Activated effector memory CD4-positive, alpha-beta T cell treated with Interleukin-2 at 50 U/mL for 16 hours (primary cell): ENCODE measurements at places on chromosomes 4 and X.

DNA sequence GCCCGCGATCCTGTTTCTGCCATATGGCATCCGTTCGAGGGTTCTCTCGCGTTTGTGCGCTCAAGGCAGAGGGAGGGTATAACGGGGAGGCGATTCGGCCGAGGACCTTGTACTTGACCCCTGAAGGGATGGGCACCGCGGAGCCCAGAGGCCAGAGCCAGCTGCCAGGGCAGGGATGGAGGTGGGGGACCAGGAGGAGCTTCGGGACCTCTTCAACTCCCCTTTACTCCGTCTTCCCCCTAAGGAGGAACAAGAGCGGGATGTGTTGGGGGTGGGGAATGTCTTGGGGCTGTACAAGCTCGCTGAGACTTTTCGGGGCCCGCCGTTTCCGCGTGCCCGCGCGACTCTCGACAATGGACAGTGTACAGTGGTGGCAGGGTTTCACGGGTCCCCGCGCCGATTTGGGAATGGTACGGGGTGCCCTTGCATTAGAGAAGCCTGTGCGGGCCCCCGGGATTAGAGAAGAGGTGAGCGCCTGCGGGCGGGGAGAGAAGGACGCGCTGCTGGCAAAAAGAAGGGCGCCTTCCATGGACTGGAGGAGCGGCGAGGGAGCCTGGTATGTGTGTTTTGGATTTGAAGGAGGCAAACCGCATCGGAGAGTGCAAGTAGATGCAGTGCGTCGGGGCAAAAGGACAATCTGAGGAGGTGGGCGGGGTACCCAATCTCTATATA, 760 bp downstream of the UGT8 start:
- no peak for DNase-seq

DNA sequence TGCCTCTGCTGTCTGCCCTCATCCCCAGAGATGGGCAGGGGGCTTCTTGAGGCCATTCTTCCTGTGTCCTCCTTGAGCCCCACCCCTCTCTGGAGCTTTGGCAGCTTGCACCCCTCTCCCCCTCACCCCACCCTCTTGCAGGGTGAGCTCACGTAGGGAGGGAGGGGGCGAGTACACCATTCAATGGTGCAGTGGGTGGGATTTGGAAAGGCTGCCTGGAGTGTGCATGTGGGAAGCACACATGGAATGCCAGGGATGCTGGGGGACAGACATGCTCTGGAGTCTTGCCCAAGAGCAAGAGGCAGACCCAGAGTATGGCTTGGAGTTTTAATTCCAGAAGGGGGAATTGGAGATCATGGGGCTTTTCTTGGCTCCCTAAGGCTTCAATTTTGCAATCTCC, 5.6 kb downstream of the PAK3 start:
- DNase-seq, result no peak

DNA sequence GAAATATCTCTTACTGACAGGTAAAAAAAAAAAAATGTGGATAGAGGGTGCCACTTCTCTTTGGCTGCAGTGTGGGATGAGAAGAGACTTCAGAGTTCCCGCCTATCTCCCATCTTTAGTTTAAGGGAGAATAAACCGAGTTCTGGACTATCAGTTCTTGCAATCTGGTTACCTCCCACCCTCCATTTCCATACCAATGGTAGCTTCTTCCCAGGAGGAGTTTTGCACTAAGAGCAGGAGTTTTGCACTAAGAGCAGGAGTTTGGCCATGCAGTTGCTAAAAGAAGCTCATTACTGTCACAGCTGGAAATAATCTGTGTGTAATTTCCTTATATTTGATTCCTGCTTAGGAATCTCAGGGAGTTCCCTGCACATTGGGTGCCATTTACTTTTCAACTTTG, 10.8 kb upstream of the GUCY1B1 start:
- no peak for DNase-seq

- DNase-seq, result no peak
Measured at GRCh38 chr4:88398381-88398780, 19.7 kb downstream of the HERC6 start.

- DNase-seq, result no peak
Measured at GRCh38 chrX:149961572-149961971, 23.3 kb upstream of the EOLA2 start.

DNA sequence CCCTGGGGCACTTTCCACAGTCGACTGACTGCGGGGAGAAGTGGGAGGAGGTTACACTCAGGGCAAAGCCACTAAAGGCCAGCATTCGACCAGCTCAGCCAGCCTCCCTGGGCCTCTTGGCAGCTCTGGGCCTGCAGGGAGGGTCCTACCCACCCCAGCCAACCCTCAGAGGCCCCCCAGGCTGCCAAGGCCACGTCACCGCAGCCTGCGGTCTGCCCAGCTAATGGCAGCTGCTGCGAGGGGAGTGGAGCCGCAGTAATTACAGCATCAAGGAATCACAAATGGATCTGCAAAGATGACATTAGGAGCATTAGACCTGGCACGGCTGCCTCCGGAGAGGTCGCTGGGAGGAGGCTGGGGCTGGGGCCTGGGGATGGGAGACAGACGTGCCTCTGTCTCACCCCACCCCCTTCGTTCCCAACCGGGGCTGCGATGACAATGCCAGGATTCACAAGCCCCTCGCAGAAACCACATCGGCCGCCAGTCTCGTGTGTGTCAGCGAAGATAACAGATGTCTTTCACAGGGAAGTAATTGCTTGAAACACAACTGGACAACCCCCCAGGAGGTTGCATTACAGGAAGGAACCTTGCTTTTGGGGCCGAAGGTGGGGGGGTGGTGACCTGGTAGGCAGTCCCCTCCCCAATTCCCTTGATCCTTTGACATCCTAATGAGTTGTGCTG, 367.6 kb downstream of the BCOR start:
- no peak for DNase-seq

GRCh38 chr4:68011684-68012083, 48.4 kb upstream of the TMPRSS11A start:
- no peak for DNase-seq

DNA sequence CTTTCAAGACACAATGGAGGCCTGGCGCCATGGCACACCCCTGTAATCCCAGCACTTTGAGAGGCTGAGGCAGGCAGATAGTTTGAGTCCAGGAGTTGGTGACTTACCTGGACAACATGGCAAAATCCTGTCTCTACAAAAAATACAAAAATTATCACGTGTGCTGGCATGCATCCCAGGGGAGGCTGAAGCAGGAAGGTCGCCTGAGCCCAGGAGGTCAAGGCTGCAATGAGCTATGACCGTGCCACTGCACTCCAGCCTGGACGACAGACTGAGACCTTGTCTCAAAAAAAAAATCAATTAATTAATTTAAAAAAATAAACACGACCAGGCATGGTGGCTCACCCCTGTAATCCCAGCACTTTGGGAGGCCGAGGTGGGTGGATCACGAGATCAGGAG, 2.0 kb upstream of the CTPS2 start:
- no peak for DNase-seq

GRCh38 chr4:69066945-69067344, 29.3 kb upstream of the UGT2B7 start:
- no peak for DNase-seq

GRCh38 chr4:19346636-19347035, 905.1 kb upstream of the SLIT2 start:
- no peak for DNase-seq

DNA sequence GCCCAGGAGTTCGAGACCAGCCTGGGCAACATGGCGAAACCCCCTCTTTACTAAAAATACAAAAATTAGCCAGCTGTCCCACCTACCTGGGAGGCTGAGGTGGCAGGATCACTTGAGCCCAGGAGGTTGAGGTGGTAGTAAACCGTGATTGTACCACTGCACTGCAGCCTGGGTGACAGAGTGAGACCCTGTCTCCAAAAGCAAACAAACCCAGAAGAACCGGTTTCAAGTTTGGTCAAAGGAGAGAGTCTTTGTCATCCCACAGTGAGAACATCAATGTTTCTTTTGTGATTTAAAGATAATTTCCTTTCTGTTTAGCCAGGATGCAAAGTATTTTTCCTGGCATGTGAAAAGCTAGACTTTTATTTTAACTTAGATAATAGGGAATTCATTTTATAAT, 26.7 kb downstream of the PDK3 start:
- DNase-seq, result no peak

DNA sequence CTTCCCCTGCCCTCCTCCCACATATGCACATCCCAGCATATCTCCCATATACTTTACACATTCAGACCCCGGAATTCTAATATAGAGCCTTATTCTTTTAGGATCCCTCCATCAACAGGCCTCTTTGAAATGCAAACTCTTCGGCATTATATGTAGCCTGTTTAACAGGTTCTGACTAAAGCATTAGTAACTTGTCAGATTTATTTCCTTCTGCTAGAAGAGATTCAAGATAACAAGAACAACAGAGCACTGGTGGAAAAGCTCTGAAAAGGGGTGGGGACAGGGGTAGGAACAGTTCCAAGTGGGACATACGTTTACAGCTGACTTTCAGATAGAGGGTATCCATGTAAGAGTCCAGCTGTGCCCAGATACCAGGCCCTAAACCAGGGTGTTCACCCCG, 31.7 kb upstream of the PRPS1 start:
- no peak for DNase-seq

- no peak for DNase-seq
Measured at GRCh38 chrX:21741869-21742701, 15.8 kb downstream of the SMPX start.

DNA sequence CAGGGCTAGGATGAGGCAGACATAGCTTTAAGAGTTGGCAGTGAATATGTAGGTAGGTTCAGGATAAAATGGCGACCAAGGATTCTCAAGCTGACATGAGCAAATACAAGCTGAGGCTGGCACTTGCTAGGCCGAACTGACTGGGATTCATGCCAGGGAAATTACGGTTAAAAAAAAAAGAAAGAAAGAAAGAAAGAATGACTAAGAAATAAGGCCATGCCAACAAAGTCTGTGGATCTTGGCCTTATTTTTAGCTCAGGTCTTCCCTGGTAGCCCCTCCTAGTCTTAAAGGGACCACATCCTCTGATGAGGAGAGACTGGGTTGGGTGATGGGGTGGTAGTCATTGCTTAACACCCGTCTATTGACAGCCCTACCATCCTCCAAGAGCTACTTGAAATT, 64.4 kb upstream of the KLHL13 start:
- no peak for DNase-seq

DNA sequence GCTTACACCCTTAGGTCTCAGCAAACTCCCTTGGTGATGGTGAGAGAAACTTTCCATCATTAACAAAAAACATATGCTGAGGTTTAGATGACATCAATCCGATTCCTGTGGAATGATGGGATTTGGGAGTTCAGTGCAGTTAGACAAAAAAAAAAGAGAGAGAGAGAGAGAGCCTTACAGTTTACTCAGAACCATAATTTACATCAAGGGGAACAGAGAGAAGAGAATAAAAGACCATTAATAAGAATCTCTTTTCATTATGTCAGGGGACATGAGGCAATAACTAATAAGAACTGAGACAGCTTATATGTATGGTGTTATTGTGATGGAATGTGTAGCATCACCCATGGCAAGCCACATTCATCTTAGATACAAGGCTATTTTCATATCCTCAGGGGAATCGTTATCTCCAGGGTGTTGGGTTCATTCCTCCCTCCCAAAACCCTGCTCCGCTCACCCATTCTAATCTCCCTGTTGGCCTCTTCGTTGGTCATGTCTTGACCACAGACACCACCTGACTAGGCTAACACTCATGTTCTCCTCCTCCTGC, 175.7 kb upstream of the MXRA5 start:
- no peak for DNase-seq
